NCI-H1092 treated with DMSO at 0.1 percent for 48 hours (cell line): ENCODE measurements at places on chromosomes 6 and 20.
A peak's percentile ranks its signal among the peaks of the same experiment; 100 is the strongest.

GRCh38 chr20:60381643-60382400 lies 423.6 kb downstream of the CDH26 start:
- DNase-seq: no peak

DNA sequence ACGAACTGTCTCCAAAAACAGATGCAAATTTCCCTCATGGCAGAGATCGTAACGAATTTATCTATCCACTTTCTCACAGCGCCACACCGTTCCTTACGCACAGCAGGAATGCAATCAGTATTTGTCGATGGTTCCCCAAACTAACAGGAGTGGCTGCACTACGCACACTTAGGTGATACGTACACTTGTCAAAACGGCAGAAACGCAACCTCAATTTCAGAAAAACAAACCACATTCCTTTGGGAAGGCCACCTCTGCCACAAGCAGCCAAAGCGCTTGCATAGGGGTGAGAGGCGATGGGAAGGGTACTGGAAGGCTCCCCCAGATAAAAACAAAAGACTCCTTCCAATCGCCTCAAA lies 638 bp downstream of the MDN1 start:
- DNase-seq: peak; percentile 37

- DNase-seq: no peak
These were observed 17.6 kb upstream of the TBC1D32 start for GRCh38 chr6:121351916-121352315.

- DNase-seq: no peak
These were observed 508.0 kb upstream of the MMS22L start for GRCh38 chr6:97790926-97791590.

DNA sequence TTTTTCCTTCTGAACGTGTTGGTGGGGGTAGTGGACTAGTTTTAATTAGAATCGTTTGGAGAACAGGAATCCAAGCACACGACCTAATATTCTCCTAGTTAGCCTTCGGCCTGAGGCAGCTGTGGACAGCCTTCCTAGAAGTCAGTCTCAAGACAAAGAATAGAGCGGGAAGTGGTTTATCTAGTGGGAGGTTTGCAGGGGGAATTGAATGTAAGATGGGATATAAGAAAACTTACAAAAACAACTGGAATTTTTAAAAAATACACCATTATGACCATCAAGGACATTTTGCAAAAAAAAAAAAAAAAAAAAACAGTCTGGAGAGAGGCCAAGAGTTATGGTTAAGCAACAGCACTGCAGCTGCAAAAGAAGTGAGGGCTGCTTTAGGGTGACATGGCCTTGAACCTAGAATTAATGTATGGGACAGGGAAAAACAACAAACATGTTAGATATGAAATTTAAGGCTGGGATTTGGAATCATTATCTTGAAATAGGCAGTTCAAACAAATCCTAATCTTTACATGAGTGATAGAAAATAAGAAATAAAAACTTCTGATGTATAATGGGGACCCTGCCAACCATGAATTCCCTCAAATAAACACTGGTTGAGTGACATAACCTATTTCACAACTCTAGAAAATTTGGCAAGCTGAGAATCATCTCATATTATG lies 40.2 kb downstream of the PLAGL1 start:
- no peak for DNase-seq

GRCh38 chr6:147221739-147222138 lies 17.5 kb downstream of the STXBP5 start:
- DNase-seq: no peak

GRCh38 chr6:54294965-54295532 lies 13.2 kb upstream of the TINAG start:
- no peak for DNase-seq

- DNase-seq: no peak
These were observed 130.3 kb upstream of the LY86 start for GRCh38 chr6:6458172-6458571.

GRCh38 chr6:43644940-43645612 lies at the start of gene RSPH9:
Gene RSPH9 (plus strand): TSS chr6:43645036. CDS start chr6:43645099, 63 bp downstream.
- no peak for DNase-seq

DNA sequence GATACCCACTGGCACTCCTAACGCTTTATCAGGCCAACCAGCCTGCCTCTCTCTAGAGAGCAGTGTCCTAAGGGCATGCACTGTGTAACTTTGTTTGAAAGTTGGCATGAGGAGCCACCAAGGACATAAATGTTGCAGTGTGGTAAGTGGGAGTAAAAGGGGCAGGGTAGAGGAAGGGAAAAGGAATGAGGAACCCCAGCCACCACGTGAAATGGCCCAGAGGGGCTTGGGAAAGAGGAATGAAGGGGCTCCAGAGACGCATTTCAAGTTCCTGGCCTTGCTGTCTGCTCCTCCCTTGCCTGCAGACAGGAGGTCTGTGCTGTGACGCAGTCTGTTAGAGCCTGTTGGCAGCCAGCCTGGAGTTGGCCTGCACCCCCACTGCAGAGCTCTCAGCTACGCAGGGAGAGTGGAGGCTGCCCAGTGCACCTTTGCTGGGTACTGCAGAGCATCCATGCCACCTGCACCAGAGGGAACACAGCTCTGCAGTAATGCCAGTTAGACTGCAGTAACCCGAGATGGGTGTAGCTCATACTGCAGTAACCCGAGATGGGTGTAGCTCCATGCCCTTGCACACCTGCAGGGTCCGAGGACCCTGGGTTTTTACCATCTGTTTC lies 86.8 kb upstream of the SNAP25 start:
- DNase-seq: peak; percentile 81

- DNase-seq: peak; percentile 54
These were observed 11.2 kb upstream of the PSMG4 start for GRCh38 chr6:3247255-3248146.
